Stimulated activated CD8-positive, alpha-beta memory T cell treated with anti-CD3 and anti-CD28 coated beads, Interleukin-12 subunit alpha, Interleukin-12 subunit beta, amount 100 ng/mL, for 4 hours (primary cell): ENCODE measurements at places on chromosomes 2 and 18.

- DNase-seq = no peak
Measured at GRCh38 chr2:172962824-172963223, 112.8 kb upstream of the MAP3K20 start.

DNA sequence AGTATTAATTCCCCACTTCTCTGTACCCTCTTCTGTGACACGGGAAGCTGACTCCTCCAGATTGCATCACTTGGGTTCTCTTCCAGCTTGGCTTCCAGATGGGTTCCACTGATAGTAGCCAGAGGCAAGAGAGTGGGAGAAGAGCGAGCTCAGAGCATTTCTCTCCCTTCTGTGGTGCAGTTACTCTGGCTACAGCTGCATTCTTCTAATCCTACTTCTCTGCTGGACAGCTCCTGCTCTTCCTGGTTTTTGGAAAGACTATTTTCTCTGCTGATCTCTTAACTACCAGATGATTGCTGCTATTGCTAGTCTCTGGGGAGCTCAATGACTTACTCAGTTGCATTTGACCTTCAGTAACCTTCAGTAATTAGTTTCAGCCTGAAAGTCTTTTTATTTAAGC is 187.5 kb upstream of the MAP2 start:
- no peak for DNase-seq

DNA sequence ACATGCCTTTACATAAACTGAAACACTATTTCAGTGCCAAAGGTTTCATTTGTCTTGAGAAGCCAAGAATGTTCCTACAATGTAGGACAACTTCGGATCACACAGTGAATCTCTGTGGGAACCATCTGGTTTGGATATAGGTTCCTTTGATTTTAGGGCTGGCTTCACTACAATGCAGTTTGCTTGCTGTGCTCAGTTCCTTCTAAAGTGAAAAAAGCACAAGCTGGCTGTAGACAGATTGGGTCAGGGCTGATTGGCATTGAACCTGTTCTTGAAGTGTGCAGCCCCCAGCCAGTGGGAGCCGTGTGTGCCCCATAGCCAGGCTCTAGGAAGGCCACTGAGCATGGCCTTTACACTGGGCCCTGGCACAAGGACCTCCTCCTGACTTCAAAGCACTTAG is 167.9 kb upstream of the HNRNPA3 start:
- DNase-seq = no peak

DNA sequence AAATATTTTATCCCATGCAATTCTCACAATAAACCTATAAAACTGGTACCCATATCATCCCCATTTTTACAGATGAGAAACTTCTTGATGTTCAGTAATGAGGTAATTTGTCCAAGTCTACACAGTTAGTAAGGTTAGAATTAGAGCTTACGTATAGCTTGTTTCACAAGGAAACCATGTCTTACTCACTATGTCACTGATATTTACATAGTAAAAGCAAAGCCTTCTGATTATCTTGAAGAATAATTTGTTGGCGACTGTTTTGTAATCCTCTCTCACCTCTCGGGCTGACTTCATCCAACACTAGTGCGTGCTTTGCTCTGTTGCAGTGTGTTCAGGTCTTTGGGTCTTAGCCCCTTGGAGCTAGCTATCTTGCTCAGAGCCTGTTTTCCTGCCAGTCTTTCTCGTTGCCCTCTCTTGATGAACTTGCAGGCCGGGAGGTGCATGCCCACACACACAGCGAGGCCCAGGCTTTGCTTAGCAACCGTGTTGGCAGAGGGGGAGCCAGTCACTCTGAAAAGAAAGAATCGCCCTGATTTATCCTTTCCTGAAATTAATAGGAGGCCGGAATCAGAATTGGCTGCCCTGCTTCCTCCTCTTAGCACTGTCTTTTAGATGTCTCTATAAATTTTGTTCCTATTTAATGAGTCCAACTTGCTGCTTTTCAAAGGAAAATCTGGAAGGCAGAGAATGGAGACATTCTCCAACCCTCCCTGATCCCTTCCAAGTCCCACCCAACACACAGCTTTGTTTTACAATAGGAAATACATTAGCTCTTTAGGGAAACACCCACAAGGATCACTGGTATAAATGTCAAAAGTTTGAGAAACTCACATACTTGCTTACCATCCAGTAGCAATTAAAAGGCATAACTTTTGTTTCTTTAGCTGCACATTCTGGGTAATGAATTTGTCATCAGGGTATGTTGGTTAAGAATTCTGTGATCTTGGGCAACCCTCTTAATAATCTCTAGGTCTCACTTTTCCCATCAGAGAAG is 97.6 kb upstream of the SEC11C start:
- DNase-seq = no peak

GRCh38 chr18:26335156-26335555 is 108.9 kb downstream of the TAF4B start:
- no peak for DNase-seq

GRCh38 chr18:68564351-68564750 is 150.6 kb downstream of the TMX3 start:
- DNase-seq = no peak

GRCh38 chr18:68406761-68407160 is 308.1 kb downstream of the TMX3 start:
- DNase-seq = no peak

GRCh38 chr18:52481116-52481515 is 141.1 kb downstream of the DCC start:
- DNase-seq = no peak

GRCh38 chr2:142044197-142044596 is 86.6 kb downstream of the LRP1B start:
- DNase-seq = no peak

DNA sequence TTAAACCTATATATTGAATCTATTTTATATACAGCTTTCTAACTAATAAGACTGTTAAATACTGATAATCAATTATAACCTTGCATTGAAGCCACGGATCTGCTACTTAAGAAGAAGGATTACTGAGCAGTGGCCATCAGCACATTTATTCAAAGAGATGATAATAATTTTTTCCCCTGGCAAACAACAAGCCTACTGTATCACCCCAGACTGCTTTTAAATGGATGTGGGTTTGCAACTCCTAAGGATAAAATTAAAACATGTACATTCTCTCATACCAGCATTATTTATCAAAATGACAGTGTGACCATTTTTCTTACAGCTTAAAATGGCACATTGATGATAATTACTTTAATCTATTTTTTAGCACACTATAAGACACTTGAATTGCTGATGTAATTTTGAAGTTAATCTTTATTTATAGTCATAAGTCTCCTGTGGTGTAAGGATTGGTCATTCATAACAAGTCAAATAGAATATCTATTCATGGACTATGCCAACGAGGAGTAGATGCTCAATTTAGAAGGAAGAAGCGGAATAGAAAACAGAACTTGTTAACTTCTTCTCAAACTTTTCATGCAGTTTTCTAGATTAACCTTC is 517.7 kb downstream of the METTL4 start:
- no peak for DNase-seq

DNA sequence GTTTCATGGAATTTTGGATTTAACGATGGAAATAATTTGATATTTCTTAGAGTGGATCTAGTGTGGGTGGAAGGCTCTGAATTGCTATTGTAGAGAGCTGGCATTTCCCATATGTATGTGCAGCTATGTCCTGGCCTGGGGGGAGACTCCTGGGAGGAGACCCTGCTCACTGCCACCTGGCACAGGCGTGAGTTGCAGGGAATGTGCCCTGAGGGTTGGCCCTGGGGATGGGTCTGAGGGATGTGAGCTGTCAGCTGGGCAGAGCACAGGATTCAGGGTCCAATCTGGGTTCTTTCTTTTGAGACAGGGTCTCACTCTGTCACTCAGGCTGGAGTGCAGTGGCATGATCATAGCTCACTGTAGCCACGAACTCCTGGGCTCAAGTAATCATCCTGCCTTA is 120.2 kb downstream of the CLIP4 start:
- DNase-seq = no peak

DNA sequence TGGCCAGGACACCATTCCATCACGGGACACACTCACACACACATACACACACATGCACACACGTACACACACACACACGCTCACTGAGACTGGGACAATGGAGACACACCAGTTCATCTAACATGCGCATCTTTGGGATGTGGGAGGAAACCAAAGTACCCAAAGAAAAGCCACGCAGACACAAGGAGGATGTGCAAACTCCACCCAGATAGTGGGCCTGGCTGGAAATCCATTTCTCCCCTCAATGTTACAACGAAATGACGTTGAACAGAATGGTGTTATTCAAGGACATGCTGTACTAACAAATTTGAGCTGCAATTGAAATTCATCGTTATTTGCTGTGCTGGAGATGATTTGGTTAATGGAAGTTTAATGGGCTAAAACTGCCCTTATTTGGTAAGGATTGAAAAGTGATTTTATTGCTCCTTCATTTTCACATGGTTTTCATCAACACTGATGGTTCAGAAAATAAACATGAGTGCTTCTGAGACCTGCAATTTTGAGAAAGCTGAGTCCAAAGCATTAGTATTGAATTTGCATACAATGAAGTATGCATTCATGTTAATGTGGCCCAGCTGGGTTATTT is 110.0 kb downstream of the KCNE4 start:
- no peak for DNase-seq

GRCh38 chr18:80200171-80200931 is 47.0 kb downstream of the PARD6G start:
- no peak for DNase-seq

GRCh38 chr2:150705357-150705756 is 217.9 kb upstream of the RND3 start:
- no peak for DNase-seq
